ENCODE measurements at places on chromosomes 2 and 18. TPM values are rescaled to one million over a fixed set of nuclear protein-coding genes. Genes with fewer than 3 reads are reported as not detected.
A peak's percentile ranks its signal among the peaks of the same experiment; 100 is the strongest.

GRCh38 chr2:196239622-196240587 lies 68.5 kb upstream of the STK17B start:
- DNase-seq, result peak; percentile 78

The ABCA12 gene
- not detected for total RNA-seq

The SP140L gene
- total RNA-seq, result 5.5 TPM

- DNase-seq, result no peak
Observed at GRCh38 chr2:74009577-74009976, 24.9 kb downstream of the TET3 start.

- DNase-seq, result no peak
Observed at GRCh38 chr2:179017773-179018357, 32.1 kb downstream of the CCDC141 start.

- no peak for DNase-seq
Observed at GRCh38 chr2:236360496-236360895, 96.3 kb upstream of the ASB18 start.

The MPV17 gene
- 37.2 TPM for total RNA-seq

The PTPRM gene
- total RNA-seq, result 101 TPM

The C2orf78 gene
- not detected for total RNA-seq

DNA sequence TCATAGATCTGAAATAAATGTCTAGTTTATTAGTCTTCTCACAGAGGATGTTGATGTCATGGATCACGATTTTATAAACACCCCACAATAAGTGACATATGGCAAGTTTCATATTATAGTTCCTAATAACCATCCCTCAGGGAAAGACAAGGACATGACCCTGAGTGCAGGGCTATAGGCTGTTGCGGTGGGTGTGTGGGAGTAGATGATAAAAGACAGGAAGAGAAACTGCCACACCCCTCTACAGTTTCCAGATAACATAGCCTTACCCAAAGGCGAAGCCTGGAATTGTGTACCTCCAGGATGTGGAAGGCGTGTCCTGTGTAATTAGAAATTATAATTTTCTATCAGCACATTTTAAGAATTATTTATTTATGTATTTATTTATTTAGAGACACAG lies 2.4 kb upstream of the NEDD4L start:
- DNase-seq, result no peak

The EML6 gene
- total RNA-seq, result 0.56 TPM

DNA sequence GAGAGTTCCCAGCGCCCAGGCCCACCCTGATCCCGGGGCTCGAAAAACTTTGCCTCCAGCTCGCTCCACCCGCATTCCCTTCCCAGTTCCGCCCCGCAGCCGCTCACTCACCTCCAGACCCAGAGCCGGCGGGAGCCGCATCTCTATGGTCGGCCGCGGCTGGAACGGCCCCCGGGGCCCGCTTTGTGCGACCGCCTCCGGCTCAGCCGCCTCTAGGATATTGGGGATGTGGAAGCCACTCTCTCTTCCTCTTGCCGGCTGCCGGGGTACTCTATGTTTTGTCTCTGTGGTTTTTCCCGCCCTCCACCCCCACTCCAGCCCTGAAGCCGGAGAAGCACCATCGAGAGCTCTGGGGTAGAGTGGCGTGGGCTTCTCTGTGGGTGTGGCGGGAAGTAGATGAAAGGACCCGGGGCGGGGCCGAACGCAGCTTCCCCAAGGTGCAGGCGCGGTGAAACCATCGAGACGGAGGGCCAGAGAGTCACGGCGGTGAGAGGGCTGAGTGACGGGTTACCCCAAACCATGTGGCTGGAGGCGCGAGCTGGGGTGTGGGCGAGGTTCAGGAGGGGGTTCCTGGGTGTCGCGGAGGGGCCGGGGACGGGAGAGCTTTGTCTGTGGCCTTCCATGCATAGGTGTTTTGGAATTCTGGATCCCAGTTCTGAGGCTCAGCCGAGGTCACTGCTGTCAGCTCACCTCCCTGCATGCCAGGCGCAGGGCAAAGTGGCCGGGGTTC lies at the start of the genes BCS1L and ZNF142:
Gene BCS1L, plus strand, starts transcription at position 426 of the 730 bp plus-strand sequence. CDS start 1,305 bp downstream, outside the sequence.
Gene ZNF142, minus strand, starts transcription at position 366 of the 730 bp plus-strand sequence. CDS start 3,194 bp downstream, outside the sequence.
- DNase-seq, result peak; percentile 96

GRCh38 chr2:239806758-239807434 lies 218.2 kb downstream of the NDUFA10 start:
- DNase-seq, result no peak

- DNase-seq, result no peak
Observed at GRCh38 chr18:22018366-22018765, 151.0 kb upstream of the GATA6 start.

The DCDC2C gene
- not detected for total RNA-seq

GRCh38 chr2:219441451-219442255 lies 7.0 kb downstream of the SPEG start:
- peak; percentile 63 for DNase-seq

DNA sequence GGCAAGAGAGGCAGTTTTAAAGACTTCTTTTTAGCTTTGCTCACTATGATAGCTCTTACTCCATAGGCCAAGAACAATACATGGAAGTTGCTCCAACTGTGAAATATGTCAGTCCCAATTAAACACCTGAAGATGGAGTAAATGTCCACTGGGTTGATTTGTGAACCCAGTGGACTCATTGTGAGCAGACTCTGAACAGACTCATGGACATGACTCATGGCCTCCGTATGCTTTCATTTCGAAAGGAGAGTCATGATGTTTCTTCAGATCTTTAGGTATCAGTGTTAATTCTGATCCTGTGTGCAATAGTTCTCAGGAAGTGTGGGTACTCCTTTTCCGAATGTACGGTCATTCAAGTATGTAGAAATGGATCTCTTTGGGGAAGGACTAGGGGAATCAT lies 5.4 kb upstream of the CWC22 start:
- no peak for DNase-seq

The SKA1 gene
- total RNA-seq, result 0.65 TPM

- peak; percentile 94 for DNase-seq
Observed at GRCh38 chr2:96538487-96539214, 2.1 kb downstream of the ARID5A start.

DNA sequence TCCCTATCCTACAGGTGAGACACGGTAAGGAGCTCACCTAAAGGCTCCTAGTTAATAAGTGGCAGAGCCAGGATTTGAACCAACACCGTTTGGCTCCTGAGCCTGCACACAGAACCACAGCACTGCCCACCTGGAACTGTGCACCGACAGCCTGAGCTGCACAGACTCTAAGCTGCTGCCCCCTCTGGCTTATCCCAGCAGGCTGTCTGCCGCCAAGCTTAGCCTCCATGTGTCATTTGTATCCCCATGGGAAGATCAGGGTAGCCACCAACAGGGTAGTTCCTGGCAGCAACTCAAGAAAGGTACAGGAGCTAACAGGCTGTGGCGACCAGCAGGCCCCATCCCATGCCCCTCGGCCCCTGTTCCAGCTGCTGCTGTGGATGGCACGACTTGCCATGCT lies 135.7 kb downstream of the LRRC30 start:
- DNase-seq, result no peak

The PLGLB2 gene
- total RNA-seq, result 1.4 TPM

The SFTPB gene
- 0.46 TPM for total RNA-seq

- no peak for DNase-seq
Observed at GRCh38 chr2:45776160-45776955, 124.9 kb downstream of the PRKCE start.

The FOXD4L1 gene
- not detected for total RNA-seq

GRCh38 chr2:112699984-112700667 lies 20.7 kb upstream of the NT5DC4 start:
- DNase-seq, result no peak

The ABCG8 gene
- 0.11 TPM for total RNA-seq

DNA sequence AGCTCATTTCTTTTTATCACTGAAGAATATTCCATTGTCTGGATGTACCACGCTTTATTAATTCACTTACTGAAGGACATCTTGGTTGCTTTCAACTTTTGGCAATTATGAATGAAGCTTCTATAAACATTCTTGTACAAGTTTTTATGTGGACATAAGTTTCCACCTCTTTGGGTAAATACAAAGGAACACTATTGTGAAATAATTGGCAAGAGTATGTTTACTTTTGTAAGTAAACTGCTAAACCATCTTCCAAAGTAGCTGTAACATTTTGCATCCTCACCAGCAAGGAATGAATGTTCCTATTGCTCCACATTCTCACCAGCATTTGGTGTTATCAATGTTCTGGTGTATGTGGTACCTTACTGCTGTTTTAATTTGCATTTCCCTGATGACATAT lies 15.8 kb upstream of the VWC2L start:
- no peak for DNase-seq

The RAB17 gene
- total RNA-seq, result 4.1 TPM

The PTH2R gene
- not detected for total RNA-seq

- DNase-seq, result no peak
Observed at GRCh38 chr2:70552501-70553333, 909 bp downstream of the TGFA start.

DNA sequence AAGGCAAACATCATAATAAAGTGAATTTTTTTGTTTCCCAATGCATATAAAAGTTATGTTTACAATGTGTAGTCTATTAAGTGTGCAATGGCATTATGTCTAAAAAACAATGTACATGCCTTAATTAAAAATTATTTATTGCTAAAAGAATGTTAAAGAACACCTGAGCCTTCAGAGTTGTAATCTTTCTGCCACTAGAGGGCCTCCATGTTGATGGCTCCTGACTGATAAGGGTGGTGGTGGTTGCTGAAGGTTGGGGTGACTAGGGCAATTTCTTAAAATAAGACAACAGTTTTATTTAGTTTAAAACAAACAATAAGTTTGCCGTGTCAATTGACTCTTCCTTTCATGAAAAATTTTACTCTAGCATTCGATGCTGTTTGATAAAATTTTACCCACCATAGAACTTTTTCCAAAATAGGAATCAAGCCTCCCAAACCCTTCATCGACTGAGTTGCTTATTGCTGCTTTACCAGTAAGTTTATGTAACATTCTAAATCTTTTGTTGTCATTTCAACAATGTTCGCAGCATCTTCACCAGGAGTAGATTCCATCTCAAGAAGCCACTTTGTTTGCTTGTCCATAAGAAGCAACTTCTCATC lies 32.3 kb downstream of the MAP3K2 start:
- no peak for DNase-seq

- no peak for DNase-seq
Observed at GRCh38 chr2:240469239-240469636, 33.8 kb downstream of the GPC1 start.

DNA sequence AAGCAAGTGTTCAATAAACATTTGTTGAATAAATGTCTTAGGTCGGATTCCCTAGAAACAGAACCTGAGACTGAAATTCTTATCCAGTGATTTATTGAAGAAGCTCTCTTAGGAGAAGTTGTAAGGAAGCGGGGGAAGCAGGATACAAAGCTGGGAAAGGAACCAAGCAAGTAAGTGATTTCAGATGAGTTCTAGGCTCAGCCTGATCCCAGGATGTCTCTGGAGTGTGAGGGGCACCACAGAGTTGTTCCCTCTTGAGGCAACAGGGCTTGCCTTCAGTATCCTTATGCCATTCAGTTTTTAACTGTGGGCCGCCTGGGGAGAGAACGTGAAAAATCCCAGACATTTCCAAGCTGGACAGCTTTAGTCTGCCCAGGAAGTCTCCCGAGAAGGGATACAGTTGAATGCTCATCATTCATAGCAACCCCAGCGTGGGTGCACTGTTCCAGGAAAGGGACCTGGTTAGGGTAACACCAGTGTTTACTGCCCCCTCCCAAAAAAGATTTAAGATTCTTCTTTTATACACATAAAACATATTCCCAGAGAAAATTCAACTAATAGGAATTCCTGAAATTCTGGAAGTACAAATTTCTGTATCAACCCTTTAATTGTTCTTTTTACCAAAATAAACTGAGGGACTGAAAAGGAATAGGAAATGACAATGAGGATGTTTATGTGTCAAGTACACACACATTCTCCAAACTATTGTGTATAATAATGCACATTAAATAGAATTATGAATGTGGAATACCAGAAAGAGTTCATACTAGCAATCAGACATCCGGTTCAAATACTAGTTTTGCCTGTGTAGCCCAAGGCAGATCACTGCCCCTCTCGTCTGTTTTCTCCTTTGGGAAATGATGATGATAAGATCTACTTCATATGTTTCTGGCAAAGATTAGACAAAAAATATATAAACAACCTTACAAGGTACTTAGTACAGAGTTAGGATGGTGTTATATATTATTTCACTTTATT lies 592.1 kb upstream of the CDH2 start:
- no peak for DNase-seq

DNA sequence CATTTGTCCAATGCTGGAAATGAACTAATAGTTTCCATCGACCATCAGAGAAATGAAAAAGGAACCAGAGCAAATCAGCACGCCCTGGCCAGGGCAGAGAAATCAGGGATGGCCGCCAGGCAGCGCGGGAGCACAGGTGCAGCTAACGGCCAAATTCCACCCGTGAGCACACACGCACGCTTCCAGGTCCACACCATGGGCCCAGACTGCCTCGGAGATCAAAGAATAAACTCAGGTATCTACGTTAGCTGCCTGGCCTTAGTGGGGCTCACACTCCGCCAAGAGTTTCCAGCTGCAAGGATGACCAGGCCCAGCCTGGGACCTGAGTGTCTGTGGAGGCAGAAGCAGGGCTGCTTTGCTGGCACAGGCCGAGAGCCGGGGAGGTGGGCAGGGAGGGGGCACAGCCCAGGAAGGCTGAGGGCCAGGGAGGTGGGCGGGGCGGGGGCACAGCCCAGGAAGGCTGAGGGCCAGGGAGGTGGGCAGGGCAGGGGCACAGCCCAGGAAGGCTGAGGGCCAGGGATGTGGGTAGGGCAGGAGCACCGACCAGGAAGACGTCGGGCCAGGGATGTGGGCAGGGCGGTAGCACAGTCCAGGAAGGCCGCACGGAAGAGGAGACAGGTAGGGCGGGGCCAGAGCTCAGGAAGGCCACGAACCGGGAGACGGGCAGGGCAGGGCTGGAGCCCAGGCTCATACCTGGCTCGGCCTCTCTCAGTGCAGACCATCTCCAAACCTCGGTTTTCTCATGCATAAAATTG lies 43.2 kb upstream of the SALL3 start:
- no peak for DNase-seq

- DNase-seq, result peak; percentile 64
Observed at GRCh38 chr2:2847209-2847676, 516.2 kb upstream of the MYT1L start.

GRCh38 chr18:80181642-80182461 lies 65.5 kb downstream of the PARD6G start:
- DNase-seq, result no peak

The TSPYL6 gene
- not detected for total RNA-seq

DNA sequence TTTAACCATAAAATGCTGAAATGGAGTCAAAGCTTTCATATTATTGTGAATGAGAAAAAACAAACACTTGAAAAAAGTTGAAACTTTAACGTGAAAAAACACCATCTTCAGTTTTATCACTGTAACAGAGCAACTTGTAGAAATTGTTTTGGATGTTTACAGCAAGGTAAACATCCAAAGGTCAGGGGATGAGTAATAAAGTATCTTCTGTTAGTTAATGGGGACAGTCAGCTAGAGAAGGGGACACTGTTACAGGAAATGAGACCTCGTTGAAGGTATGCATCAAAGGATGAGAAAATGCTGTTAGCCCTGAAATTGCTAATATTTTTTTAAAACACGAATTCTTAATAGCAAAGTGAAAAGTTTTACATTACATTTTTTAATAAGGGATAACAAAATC lies 2.9 kb downstream of the RHBDD1 start:
- DNase-seq, result no peak

The GAREM2 gene
- 1.3 TPM for total RNA-seq

All from Right ventricle myocardium superior (tissue), 1 donor.